Stimulated activated CD8-positive, alpha-beta memory T cell treated with anti-CD3 and anti-CD28 coated beads, Interleukin-7, amount 100 ng/mL, for 1 hour (primary cell): ENCODE measurements at places on chromosomes 2 and 18.

GRCh38 chr2:55482186-55482884, 37.2 kb upstream of the CFAP36 start:
- no peak for DNase-seq

DNA sequence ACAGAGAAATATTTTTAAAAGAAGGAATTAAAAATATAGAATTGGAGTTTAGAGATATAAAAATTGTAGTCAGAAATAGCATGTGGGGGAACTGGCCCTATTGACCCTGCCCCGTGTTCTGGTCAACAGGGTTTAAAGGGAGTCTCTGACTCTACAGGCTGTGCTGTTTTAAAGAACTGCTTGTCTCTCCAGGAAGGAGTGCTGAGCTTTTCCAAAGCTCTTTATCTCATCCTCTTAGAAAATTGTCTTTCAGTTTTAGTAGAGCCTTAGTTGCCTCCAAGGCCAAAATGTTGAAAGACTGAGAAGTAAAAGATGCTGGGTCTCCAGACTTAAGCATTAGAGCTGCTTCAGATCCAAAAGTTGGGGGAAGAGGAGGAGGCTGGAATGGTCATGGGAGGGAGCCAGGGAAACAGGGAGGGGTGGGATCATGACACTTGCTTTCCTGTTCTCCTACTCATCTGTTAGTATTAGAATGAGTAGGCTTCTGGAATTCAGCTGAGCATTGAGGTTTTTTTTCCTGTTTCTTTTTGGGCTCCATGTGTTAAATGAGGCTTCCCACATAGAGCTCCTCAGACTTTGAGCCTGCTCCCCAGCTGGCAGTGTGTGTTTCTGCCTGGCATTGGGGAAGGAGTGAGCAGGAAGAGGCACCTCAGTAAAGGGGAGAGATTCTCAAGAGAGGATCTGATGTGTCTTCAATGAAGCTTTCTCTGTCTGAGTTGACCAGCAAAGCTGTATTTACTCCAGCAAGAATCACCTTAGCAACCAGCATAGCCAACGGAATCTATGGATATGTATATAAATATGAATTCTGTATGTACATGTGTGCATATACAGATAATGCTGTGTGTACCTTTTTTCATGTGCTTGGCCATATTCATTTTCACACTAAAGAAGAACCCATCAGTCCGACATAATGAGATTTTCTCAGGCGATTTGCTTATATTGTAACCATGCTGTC, 186.8 kb upstream of the FBXO11 start:
- DNase-seq, result no peak

- DNase-seq, result no peak
Observed at GRCh38 chr18:12373771-12374116, 3.3 kb downstream of the AFG3L2 start.

- DNase-seq, result no peak
Observed at GRCh38 chr18:35964319-35964718, 8.2 kb upstream of the RMP24 start.

DNA sequence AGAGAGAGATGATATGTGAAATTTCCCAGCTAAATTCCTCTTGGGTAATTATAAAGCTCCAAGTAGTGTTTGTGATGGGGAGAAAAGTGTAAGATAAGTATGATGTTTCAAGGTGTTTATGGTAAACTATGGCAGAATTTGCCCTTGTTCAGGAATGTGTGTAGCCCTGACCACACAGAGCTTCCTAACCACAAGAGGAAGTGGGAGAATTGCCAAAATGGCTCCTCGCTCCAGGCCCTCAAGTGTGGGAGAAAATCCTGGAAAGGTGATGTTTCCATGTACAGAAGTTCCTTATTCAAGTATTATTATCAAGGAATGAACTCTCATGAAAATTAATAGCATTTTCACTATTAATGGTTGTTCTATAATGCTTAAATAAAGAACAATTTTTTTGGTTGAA, 878.3 kb downstream of the TDRD15 start:
- DNase-seq, result no peak

GRCh38 chr2:137706786-137707613, 257.3 kb upstream of the HNMT start:
- no peak for DNase-seq

GRCh38 chr2:234950730-234951663, 820 bp upstream of the SH3BP4 start:
- DNase-seq, result no peak

- no peak for DNase-seq
Observed at GRCh38 chr2:223383315-223383714, 218.8 kb downstream of the SCG2 start.

GRCh38 chr2:33577668-33578067, 21.4 kb downstream of the FAM98A start:
- DNase-seq, result no peak

- DNase-seq, result no peak
Observed at GRCh38 chr2:11072550-11072949, 82.7 kb upstream of the SLC66A3 start.

- DNase-seq, result no peak
Observed at GRCh38 chr18:8946066-8946838, 156.2 kb upstream of the NDUFV2 start.

DNA sequence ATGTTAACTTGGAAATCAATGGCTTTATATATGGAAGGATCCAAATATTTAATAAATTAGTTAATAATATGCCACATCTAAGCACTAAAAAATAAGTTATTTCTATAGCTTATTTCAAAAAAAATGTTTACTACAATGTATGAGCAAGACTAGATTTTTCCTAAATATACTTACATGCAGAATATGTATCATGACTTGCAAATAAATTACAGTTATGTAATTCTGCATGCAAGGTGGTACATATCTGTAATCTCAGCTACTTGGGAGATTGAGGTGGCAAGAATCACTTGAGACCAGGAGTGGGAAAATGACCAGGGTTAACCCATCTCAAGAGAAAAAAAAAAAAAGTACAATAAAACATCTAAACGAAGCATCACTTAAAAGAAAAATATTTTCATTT, 11.6 kb downstream of the PUM2 start:
- no peak for DNase-seq

GRCh38 chr18:46877329-46877987, 39.8 kb downstream of the PIAS2 start:
- no peak for DNase-seq

- DNase-seq, result no peak
Observed at GRCh38 chr2:11752906-11753305, 6.5 kb downstream of the LPIN1 start.
